ENCODE measurements at places on chromosomes 5 and 9. TPM values are rescaled to one million over a fixed set of nuclear protein-coding genes. Genes with fewer than 3 reads are reported as not detected.

SPATA31E1 gene
- total RNA-seq = not detected

DNA sequence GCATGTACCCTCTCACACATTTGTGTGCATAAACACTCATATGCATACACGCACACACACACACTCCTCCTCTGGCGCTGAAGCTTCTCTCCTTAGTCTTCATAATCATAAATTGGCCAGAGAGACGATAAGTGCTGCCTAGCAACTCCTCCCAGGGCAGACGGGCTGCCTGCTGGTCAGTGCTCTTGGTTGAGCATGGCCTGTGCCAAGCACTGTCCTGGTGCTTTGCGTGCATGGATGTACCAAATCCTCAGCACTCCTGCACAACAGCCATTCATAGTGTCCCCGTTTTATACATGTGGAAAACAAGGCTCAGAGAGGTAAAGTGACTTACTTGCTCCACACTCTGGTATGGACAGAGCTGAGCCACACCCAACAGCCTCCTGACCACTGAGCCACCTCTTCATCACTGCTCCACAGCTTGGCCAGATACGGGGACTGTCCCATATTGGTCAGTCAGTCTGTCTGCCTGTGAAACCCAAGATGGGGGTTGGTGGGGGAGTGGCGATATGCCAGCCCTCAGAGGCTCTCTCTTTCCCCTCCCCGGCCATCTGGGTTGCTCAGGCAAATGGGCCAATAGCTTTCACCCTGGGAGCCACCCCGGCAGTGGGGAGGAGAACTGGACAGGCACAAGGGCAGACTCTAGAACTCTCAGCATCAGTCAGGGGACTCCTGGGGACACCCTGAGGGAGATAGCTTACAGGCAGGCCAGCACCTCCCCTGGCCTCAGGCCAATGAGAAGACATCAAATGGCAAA lies 64.3 kb upstream of the GARNL3 start:
- H3K4me1 ChIP-seq = peaks cover 17% of the 10 kb centered on the region
- no peak overlapping the region for H3K27ac ChIP-seq
- peaks cover 4% of the 10 kb centered on the region for H3K27me3 ChIP-seq
- no peaks in the 10 kb centered on the region for H3K36me3 ChIP-seq

GRCh38 chr5:175520321-175520720 lies 42.0 kb downstream of the SFXN1 start:
- H3K4me1 ChIP-seq = peaks cover 45% of the 10 kb centered on the region
- peaks cover 44% of the 10 kb centered on the region for H3K36me3 ChIP-seq
- H3K27me3 ChIP-seq = no peaks in the 10 kb centered on the region
- H3K27ac ChIP-seq = peak overlapping the region; percentile 67

DNA sequence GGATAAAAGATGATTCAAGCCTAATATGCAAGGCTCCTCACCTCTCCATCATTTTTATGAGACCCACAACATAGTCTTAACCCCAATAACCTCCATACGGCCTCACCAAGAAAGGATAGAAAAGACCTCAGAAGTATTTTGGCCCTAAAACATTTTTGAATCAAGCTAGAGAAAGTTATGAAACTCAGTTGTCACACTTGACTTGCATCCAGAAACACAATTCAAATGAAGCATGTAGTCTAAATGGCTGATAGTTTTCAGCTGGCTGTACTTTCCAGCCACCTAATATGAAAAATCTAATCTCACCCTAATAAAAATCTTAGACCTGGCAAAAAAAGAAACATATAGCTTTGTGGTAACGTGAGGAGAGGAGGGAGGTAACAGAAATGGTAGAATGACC lies 116.1 kb downstream of the ARL15 start:
- H3K4me3 ChIP-seq = no peak overlapping the region
- H3K27me3 ChIP-seq = no peaks in the 10 kb centered on the region
- H3K27ac ChIP-seq = no peak overlapping the region
- no peak for DNase-seq
- no peaks in the 10 kb centered on the region for H3K4me1 ChIP-seq

- no peak for DNase-seq
- no peaks in the 10 kb centered on the region for H3K36me3 ChIP-seq
- H3K4me1 ChIP-seq = no peaks in the 10 kb centered on the region
- no peak overlapping the region for H3K27ac ChIP-seq
- H3K4me3 ChIP-seq = no peak overlapping the region
Observed at GRCh38 chr9:133610845-133611244, 1.7 kb upstream of the FAM163B start.

DNA sequence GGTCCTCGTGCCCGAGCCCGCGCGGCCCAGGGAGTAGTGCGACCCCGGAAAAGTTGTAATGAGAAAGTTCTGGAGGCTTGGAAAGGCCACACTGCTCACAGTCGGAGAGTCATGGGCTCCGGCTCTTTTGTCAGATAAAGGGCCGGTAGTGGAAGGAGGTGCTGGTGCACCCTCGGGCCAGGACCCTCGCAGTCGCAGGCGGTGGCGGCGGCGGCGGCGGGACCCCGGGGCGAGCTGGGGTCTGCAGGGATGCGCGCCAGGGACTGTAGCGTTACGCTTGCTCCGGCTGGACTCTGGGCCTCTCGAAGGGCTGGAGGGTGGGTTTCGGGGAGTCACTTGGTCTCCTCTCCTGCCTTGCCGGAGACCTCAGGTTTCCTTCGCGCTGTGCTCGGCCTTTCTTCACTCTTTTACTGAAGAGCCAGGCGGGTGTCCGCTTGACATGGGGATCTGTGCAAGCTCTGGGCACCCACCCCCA lies 1.5 kb downstream of the RORB start:
- DNase-seq = no peak
- H3K27ac ChIP-seq = no peak overlapping the region
- H3K4me1 ChIP-seq = peaks cover 34% of the 10 kb centered on the region
- H3K36me3 ChIP-seq = no peaks in the 10 kb centered on the region
- H3K4me3 ChIP-seq = no peak overlapping the region
- H3K27me3 ChIP-seq = peaks cover 34% of the 10 kb centered on the region

DNA sequence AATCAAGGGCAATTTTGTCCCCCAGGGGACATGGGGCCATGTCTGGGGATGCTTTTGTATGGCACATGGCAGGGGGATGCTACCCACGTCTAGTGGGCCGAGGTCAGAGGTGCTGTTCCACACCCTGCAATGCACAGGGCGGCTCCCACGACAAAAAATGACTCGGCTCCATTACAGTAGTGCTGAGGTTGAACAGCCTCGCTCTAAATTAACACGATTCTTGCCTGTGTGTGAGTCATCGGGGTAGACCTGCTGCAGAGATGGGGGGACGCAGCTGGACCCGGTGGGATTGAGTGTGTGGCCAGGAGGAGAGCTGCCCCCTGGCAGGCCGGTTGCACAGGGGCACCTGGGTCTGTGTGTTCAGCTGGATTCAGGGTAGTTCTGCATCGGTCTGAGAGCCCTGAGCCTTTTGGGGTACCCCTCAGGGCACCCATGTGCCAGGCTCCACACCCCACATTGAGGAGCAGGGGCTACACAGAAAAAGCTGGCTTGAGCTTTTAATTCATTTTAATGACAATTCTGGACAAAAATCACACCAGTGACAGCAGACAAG lies 20.0 kb upstream of the COL5A1 start:
- no peak for DNase-seq
- H3K4me1 ChIP-seq = no peaks in the 10 kb centered on the region
- H3K27me3 ChIP-seq = no peaks in the 10 kb centered on the region
- H3K4me3 ChIP-seq = no peak overlapping the region
- no peak overlapping the region for H3K27ac ChIP-seq
